Psoas muscle (tissue), 8 donors: ENCODE measurements at places on chromosomes 1 and 21. TPM values are rescaled to one million over a fixed set of nuclear protein-coding genes. Genes with fewer than 3 reads are reported as not detected.

DNA sequence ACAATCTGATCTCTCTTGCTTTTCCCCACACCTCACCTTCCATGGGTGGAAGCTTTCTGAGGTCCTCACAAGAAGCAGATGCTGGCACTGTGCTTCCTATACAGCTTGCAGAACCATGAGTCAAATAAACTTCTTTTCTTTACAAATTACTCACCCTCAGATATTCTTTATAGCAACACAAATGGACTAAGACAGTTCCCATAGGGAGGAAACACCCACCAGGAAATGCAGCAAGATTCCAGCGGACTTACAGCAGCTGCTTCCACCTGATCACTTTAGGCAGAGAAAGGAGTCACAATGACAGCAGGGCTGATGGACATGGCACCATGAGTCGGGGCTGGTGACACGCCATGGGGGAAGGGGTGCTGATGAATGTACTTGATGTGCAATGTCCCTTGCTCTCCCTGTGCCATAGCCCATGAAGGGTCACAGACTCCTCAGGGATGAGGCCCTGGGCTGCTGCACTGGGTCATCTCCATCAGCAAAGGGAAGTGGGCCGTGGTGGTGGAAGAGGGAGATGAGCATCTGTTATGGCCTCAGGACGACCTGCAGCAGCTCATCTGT is 53.9 kb downstream of the PRSS38 start:
- peak; percentile 16 for DNase-seq

DNA sequence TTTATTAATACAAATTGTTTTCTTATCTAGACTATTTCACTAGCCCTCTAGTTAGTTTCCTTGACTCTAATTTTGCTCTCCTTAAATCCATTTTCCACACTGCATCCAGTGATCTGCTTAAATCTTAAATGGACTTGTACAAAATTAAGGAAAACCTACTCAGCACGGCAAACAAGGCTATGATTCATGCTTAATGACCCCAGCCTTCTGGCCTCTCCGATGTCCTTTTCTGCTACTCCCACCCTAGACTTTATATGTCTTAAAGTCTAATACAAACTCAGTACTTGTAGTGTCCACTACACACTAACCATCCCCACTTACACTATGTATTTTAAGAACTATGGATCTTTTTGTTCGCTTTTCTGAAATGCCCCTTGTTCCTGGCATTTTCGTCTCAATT is 2.2 kb downstream of the TMED5 start:
- DNase-seq, result no peak

PGBD5 gene
- 9.8 TPM for total RNA-seq

- no peak for DNase-seq
These were observed 197.4 kb downstream of the SEC16B start for GRCh38 chr1:177772386-177772960.

GRCh38 chr1:150066838-150067183 is 765 bp upstream of the VPS45 start:
- peak; percentile 51 for DNase-seq

GRCh38 chr1:59926381-59927123 is at the start of gene CYP2J2:
TSS of gene CYP2J2 (minus strand) at chr1:59926773. CDS start at chr1:59926746, 27 bp downstream.
- peak; percentile 65 for DNase-seq

DNA sequence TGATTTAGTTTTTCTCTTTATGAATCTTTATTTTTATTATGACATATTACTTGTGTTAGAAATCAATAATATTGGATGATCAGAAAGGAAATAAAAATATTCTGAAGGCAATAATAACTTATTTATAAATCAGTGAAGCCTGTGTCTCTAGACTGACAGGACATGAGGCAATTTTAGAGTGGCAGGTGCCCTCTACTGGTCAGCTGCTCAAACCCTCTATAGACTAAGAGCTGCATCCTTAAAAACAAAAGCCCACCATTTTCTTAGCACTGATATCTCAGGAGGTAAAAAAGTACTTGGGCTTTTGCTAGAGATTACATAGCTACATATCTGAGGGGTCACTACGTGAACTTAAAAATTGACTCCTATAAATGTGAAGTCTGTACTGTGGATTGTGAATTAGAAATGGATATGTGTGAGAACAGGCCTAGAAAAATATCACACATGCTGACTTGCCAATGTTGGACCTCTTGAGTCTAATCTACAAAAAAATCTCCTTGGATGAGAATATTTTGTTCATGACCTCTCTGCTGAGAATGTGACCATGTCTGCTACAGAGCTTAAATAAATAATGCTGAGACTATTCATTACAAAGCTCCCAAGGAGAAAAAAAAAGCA is 597.9 kb upstream of the ADAMTS5 start:
- peak; percentile 26 for DNase-seq
